Stimulated activated memory B cell treated with anti-CD40 and anti-IgM and Interleukin-4, amounts not matched to agents 10 μg/mL and 1 μg/mL and 100 μg/mL, for 72 hours (primary cell): ENCODE measurements at places on chromosomes 7 and 10.

- ATAC-seq: no peak
These were observed 111.0 kb downstream of the TRIL start for GRCh38 chr7:28847176-28847575.

DNA sequence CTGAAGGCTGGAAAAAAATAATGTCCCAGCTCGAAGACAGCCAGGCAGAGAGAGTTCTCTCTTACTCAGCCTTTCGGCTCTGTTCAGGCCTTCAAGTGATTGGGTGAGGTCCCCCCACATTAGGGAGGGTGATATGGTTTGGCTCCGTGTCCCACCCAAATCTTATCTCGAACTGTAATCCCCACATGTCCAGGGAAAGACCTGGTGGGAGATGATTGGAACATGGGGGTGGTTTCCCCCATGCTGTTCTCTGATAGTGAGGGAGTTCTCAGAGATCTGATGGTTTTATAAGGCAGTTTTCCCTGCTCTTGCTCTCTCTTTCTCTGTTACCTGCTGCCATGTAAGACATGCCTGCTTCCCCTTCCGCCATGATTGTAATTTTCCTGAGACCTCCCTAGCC, 36.6 kb upstream of the LEP start:
- no peak for ATAC-seq

DNA sequence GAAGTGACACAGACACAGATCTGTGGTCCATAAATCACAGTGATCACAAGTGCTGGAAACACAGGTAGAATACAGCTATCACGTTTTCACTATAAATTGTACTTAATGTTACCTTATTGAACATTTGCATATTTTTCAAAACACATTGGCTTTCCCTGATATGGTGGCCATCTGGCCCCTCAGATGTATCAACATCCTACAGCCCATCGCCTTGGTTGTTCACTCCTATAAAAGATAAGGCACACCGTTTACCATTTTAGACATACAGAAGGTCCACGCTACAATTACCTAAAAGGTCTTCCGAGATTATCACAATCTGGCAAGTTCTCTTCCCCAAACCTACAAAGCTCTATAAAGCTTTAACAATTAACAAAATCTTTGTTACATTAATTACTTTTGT, 91.4 kb downstream of the SRPK2 start:
- no peak for ATAC-seq

- ATAC-seq: no peak
These were observed 1.3 kb downstream of the DDX50 start for GRCh38 chr10:68902382-68902781.

- ATAC-seq: no peak
These were observed 48.4 kb downstream of the BMPR1A start for GRCh38 chr10:86804805-86805204.

DNA sequence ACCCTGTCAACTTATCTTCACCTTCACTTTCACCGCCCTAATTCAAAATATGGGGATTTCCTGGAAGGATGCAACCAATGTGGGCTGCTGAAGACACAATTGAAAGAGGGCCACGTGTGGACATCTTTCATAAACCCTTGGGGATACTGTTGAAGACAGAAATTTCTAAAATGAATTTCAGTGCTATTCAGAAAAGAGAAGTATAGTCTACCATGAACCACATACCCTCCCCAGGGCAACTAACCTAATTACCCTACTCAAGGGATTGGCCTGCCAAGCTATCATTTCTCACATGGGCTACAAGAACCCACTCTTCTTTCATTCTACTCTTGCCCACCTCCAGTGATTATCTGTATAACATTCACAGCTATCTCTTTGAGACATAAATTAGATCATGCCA, 226.0 kb downstream of the PHTF2 start:
- ATAC-seq: peak; percentile 69
